ENCODE measurements at places on chromosomes 11 and 22. TPM values are rescaled to one million over a fixed set of nuclear protein-coding genes. Genes with fewer than 3 reads are reported as not detected.

- DNase-seq, result peak; percentile 83
Observed at GRCh38 chr11:92865352-92865751, 104.1 kb upstream of the MTNR1B start.

- DNase-seq, result no peak
Observed at GRCh38 chr22:40955571-40955970, 4.4 kb downstream of the RBX1 start.

GRCh38 chr11:820655-821511 is 2.2 kb downstream of the PNPLA2 start:
- peak; percentile 93 for DNase-seq

DNA sequence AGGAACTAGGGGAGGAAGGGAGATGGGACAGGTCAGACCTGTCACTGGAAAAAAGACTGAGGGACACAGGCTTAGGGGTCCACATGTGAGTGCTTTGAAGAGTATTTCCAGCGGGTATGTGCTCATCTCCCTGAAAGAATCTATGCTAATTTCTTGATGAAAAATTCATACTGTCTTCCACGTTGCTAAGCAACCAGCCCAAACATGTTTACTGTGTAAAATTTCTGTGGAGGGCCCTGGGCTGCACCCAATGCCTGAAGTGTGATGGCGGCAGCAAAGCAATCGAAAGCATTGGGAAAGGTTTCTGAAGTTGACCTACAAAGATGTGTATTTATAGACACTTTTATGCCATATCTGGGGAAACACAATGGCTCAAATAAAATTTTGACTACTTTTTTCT is 7.4 kb downstream of the SYT13 start:
- no peak for DNase-seq

DNA sequence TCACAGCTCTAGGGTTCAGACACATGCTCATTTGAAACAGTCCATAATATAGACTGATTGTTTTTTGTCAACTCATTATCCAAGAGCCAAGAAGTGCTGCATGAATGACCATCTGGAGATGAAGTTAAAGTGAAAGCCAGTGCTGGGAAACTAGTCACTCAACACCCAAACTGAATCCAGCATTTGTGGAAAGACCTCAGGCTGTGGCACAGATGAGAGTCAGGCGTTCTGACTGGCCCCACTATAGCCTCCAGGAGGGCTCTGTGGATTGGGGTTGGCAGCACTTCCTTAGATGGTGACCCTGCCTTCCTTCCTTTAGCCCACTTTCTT is 2.1 kb downstream of the FEZ1 start:
- DNase-seq, result no peak

- no peak for DNase-seq
Observed at GRCh38 chr11:24636291-24636629, 139.4 kb downstream of the LUZP2 start.

DNA sequence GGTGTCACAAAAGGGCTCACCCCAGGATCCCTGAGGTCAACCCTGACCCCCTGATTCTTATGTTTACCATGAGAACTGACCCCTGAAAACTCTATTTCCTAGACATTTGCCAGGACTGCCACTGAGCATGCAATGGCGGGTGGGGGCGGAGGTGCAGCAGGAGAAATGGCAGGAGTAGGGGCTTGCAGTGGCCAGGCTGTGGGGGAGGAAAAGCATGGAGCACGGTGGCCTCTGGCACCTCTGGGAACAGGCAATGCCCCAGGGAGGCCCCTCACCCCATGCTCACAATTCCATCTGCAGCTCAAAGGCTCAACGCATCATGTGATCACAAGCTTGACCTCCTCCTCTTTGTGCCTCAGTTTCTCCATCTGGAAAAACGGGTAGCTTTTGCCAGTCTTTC is 46.5 kb upstream of the FGF3 start:
- DNase-seq, result peak; percentile 68

- no peak for DNase-seq
Observed at GRCh38 chr11:61065955-61066638, 36.2 kb upstream of the CD5 start.

DNA sequence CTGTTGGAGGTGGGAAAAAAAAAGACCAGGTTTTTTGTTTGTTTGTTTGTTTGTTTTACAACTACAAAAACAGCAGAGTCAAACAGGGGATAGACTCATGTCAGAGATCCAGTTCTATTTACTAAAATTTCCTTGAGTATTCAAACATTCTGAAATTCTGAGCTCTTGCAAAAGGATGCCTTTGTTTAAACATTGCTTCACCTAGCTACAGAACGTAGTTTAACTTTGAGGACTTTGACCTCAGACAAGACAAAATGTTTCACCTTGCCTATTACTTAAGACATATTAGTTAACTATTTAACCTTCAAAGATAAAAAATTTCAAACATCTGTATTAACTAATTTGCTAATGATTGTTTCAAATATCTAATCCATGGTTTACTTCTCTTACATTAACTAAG is 36.1 kb upstream of the GLYATL2 start:
- no peak for DNase-seq

- no peak for DNase-seq
Observed at GRCh38 chr11:122334546-122335339, 218.7 kb upstream of the BLID start.

The RPLP2 gene
- 1,386 TPM for total RNA-seq

The CNTF gene
- 2.3 TPM for total RNA-seq

The ACAD8 gene
- total RNA-seq, result 12.9 TPM

The FOLR1 gene
- total RNA-seq, result not detected

The SH3BP1 gene
- total RNA-seq, result 7.4 TPM

The DDX6 gene
- total RNA-seq, result 117 TPM

The USP35 gene
- 14.1 TPM for total RNA-seq

The MMP8 gene
- 1.2 TPM for total RNA-seq

The OLFML1 gene
- 35.0 TPM for total RNA-seq

All from posterior vena cava (tissue), 2 donors.